ENCODE measurements at places on chromosomes 2 and 18.

DNA sequence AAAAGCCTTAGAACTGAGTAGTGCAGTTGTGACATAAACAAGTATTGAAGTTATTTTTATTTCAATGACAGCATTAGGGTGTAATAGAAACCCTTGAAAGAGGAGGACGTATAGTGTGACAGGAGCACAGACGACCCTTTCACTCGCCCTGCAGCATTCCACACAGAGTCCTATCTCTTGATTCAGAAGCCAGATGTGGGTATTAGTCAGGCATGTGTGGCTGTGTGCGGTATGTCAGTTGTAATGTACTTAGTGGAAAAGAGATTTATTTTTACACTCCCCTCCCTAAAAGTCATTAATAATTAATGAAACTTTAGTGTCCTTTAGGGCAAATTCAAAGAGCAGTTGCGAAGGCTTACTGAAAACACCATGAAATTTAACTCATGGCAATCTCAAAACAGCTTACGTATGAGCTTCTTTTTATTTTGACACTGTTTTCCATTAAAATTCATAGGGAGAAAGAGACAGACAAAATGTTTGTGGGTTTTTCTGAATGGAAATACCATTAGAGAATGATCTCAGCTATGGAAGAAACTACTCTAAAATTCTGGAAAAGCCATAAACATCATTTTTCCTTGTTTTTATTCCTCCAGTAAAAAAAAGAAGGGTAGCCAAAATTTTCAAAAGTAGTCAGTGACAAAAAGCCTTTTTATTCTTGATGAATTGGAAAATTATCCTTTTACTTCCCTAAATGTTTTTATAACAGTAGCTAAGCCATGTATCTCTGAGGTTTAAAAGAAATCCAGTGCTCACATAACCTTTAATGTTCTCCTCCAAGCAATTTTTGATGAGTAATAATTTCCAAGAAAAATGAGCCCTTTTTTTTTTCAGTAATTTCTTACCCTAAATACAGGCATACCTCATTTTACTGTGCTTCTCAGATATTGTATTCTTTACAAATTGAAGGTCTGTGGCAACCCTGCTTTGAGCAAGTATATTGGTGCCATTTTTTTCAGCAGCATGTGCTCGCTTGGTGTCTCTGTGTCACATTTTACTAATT, 84.0 kb upstream of the DSEL start:
- DNase-seq = no peak

GRCh38 chr18:58529714-58530354, 99.1 kb downstream of the ALPK2 start:
- peak; percentile 74 for DNase-seq

DNA sequence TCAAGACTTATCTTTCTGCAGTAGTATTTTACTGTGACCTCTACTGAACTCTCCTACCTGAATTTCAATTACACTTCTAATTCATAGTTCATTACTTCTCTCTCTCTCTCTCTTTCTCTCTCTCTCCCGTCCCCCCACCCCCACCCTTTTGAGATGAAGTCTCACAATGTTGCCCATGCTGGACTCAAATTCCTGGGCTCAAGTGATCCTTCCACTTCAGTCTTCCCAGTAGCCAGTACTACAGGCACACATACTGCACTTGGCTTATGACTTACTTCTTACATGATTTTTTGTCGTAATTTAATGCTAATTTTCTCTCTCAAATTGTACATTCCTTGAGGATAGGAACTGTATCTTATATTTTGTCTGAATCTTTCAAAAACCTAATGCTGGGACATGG, 6.0 kb upstream of the HIBCH start:
- DNase-seq = no peak

- no peak for DNase-seq
Measured at GRCh38 chr2:105361102-105361889, 24.0 kb downstream of the C2orf49 start.

GRCh38 chr2:73112026-73112912, 479 bp downstream of the RAB11FIP5 start:
- no peak for DNase-seq

DNA sequence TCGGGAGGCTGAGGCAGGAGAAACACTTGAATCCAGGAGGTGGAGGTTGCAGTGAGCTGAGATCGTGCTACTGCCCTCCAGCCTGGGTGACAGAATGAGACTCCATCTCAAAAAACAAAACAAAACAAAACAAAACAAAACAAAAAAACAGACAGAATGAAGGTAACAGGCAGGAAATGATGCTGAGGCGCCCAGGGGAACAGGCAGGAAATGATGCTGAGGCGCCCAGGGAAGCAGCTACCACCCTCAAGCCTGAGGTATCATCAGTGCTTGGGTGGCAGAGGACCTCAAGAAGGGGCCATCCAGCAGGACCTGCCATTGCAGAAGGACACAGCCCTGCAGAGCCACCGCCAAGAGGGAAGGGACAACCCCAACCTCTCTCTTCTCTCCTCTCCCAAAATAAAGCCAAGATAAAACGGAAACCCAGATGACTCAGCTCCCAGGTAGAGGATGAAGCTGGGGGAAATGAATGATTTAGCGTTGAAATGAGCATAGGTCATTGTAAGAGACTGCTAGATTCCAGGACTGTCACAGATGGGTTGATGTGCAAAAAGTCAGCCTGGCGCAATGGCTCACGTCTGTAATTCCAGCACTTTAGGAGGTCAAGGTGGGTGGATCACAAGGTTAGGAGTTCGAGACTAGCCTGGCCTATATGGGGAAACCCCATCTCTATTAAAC, 19.3 kb downstream of the SOWAHC start:
- no peak for DNase-seq

- DNase-seq = no peak
Measured at GRCh38 chr18:70720607-70721006, 431.8 kb downstream of the SOCS6 start.

DNA sequence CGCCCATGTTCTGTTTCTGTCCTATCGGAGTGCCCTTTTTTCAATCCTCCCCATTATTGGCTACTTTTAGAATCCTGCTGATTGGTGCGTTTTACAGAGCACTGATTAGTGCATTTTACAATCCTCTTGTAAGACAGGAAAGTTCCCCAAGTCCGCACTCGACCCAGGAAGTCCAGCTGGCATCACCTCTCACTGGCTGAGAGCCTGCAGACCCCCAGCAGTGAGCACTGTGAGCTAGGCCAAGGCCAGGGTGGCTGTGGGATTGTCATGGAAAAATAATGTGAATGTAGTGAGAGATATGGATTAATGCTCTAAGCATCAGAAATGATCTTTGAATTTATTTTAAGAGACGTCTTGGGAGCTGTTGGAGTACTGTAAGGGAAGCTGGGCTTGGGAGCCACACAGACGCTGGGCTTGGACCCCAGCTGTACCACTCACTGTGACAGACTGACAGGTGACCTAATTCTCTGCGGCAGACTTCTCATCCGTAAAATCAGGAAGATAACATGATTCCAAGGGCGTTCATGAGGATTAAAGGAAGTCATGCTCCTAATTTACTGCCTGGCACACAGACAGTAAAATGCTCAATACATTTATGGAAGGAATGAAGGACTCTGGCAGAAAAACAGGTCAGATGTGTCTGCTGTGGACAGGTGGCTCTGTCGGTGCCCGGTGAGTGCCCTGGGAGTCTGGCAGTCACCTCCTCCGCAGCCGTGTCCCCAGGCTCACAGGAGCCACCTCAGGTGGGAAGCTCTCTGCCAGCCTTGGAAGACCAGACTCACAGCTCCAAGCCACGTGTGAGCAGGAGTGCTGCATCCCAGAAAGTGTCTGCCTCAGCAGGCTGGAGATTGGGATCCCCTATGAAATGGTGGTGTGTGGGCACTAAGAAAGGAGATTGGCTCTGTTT, 105.5 kb downstream of the FAM168B start:
- no peak for DNase-seq

DNA sequence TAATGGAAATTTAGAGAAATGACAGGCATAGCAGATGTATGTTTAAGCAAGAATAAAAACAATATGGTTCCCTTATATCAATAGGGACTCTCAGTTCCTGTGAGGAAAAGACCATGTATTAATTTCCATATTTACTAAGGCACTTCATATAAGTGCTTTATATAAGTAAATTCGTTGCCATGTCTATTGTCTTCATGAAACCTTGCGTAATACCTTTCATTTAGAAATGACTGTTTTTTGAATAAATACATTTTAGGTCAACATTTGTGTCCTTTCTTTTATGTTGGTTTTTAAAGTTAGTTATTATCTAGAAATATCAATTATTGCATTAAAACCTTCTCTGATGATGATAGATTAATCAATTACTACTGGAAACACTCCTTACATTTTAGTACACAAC, 83.3 kb downstream of the KCNS3 start:
- no peak for DNase-seq

GRCh38 chr18:35121531-35121930, 80.3 kb downstream of the MAPRE2 start:
- DNase-seq = no peak

- DNase-seq = no peak
Measured at GRCh38 chr2:193895226-193895625, 1700.5 kb upstream of the TMEFF2 start.

DNA sequence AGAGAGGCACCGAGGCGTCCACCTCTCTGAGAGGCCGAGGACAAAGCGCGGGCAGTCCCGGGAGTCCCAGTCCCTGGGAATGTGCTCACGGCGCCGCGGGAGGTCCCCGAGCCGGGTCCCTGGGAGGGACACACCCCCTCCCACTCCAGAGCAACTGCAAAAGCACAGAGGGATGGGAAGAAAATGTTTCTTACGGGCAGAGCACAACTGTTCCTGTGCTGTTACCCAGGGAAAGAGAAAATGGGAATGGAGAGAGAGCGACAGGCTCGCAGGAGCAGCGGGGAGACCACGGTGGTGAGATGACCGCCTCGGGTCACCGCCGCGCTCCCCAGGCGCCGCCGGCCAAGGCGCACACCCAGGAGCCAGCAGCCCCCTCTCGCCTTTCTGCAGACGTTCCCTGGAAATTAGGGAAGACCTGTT, 1.2 kb upstream of the BCL11A start:
- DNase-seq = no peak

- DNase-seq = no peak
Measured at GRCh38 chr18:27062802-27063201, 122.3 kb downstream of the CHST9 start.

- no peak for DNase-seq
Measured at GRCh38 chr2:110869472-110870446, 137.4 kb downstream of the ACOXL start.

GRCh38 chr18:62324181-62324828, 805 bp upstream of the TNFRSF11A start:
- DNase-seq = no peak

GRCh38 chr18:67733088-67733487, 216.6 kb upstream of the DSEL start:
- DNase-seq = no peak

DNA sequence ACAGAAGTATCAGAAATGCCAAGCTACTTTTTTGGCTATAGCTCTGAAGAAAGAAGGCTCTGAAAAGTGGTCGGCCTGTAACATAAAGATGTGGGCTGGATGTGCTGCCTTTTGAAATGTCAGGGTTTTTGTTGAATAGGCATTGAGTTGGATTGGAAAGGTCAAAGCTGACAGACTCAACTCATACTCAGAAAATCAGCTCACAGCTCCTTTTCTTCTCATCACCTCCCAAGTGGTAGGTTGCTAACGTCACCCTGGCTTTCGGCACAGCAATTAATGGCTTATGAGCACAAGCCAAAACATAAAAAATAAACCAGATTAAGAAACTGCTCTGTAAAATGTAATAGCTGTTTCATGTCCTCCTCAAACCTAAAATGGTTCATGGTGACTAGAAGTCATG, 68.3 kb downstream of the KCNF1 start:
- no peak for DNase-seq

- no peak for DNase-seq
Measured at GRCh38 chr18:58980991-58981390, 116.3 kb downstream of the ZNF532 start.

GRCh38 chr2:30450025-30450424, 3.0 kb downstream of the LCLAT1 start:
- DNase-seq = no peak

- no peak for DNase-seq
Measured at GRCh38 chr2:178263159-178263860, 69.0 kb downstream of the OSBPL6 start.

DNA sequence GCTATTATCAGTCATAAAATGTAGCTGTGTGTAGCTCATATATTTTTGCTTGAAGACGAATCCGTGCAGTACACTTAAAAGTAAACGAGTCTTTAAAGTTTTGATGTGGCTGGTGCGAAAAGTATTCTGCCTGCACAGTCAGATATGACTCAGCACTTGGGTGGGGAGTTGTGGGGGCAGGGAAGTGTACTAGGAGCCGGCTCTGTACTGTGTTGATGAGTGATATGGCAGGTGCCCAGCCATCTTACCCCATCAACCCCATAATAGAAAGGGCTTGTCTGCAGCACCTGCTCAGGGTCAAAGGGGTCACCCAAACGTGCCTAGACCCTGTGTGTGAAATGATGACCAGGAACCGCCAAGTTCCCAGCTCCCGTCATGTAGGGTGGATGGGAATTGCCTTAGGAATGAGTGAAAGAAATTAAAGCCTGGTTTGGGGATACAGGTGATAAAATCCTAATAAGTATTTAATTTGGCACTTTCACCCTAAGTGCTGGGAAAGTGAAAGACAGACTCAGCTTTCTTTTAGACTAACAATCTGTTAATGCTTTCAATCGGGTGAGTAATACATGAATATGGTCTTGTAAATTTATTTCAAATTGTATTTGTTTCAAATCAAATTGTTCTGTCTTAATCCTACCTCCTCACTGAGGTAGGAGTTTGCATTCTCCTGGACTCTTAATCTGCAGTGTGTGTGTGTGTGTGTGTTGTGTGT, 48.0 kb downstream of the BCL2L11 start:
- DNase-seq = peak; percentile 85

DNA sequence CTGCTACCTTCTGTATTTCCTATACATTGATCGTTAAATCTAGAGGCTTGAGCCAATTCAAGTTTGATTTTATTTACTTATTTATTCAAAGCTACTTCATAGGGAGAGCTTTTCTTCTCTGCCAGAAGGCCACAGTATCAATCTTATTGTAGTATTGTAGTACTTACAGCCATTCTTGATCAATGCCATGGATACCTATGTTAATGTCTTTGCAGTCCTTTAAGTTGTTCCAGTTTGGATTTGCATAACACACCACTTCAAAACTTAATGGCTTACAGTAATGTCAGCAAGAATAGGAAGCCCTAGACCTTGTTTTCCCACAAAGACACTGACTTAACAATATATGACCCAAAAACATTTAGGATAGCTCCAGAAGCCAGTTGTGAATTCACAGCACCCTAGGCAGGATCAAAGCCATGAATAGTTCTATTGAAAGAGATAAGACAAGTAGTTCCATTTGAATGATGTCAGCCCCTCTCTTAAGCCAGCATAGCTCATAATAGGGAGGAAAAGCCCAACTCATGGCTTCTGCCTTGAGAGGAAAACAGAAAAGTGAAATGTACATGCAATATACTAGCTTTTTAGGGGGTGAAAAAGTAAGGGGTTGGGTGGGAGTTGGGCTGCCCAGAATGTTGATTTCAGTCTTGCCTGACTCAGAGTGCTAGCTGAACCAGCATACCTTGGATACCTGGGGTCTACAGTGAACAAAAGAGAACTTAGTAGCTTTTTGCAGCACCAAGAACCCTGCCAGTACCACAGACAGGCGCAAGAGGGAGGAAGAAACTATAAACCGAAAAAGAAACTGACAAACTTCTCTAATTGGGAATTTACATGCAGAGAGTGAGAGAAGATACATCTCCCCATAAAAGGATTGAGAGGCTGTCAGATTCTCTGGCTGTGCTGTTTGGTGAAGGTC, 101.4 kb downstream of the CAMKMT start:
- DNase-seq = no peak

All from activated CD8-positive, alpha-beta memory T cell treated with anti-CD3 and anti-CD28 coated beads, Interleukin-2, amount 10 ng/mL, durations not matched to agents 7 days and 5 days (primary cell).